ENCODE measurements at places on chromosomes 1 and 21.
A peak's percentile ranks its signal among the peaks of the same experiment; 100 is the strongest.

- DNase-seq = no peak
These were observed 844 bp upstream of the MEAF6 start for GRCh38 chr1:37515185-37516034.

DNA sequence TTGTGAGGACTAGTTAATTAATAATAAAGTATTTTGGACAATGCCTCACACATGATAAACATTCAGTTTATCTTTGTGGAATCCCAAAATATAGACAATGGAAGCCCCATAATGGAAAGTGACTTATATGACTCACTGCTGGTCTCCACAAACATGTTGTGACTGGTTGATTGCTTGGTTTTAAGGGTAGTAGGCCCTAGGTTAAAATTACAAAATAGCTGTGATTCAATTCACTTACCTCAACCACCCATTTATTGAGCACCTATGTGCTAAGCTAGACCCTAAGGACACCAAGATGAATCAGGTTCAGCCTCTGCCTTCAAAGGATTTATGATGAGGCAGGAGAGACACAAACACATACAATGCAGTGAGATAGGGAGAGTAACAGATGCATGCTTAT lies 42.4 kb downstream of the KANK4 start:
- peak; percentile 64 for DNase-seq

- no peak for DNase-seq
These were observed 4.3 kb downstream of the RNF2 start for GRCh38 chr1:185049670-185050069.

DNA sequence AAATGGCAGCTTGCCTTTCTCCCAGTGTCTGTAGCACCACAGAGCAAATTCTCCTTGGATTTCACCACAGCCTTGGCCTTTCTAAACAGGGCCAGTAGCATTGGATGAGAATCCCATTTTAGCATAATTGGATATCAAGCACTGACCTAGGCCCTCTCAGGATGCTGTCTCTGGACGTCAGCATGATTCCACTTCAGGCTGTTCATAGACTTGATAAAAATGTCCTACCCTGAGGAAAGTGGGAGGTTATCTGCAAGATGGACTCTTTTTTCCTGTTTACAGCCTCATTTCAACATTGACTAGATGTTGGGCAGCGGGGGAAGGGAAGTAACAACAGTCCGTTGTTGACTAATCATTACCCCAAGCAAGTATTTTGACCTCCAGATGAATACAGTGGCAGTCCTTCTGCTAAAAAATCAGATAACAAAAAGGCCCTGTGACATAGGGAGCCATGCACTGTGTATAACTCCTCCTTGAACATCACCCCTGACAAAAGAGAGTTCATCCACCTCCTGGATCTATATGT lies 5.2 kb downstream of the NPL start:
- DNase-seq = no peak

All from MCF 10A (cell line).